ENCODE measurements at places on chromosomes 6 and 20.

GRCh38 chr6:18245642-18246041 lies 18.7 kb downstream of the DEK start:
- DNase-seq = no peak

GRCh38 chr6:33945931-33946330 lies 142.1 kb upstream of the MLN start:
- no peak for DNase-seq

DNA sequence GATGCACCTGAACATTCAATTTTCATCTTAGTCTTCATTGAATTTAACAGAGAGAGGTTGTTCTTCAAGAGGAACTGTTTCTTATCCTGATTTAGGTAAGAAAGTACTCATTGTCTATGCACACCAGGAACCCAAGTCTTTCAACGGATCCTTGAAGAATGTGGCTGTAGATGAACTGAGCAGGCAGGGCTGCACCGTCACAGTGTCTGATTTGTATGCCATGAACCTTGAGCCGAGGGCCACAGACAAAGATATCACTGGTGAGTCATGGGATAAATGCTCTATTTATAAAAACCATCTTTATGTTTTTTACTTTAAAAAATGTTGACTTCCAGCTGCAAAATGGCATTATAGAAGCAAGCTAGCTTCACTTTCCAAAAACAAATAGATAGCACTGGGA lies 10.2 kb downstream of the NQO2 start:
- DNase-seq = no peak

DNA sequence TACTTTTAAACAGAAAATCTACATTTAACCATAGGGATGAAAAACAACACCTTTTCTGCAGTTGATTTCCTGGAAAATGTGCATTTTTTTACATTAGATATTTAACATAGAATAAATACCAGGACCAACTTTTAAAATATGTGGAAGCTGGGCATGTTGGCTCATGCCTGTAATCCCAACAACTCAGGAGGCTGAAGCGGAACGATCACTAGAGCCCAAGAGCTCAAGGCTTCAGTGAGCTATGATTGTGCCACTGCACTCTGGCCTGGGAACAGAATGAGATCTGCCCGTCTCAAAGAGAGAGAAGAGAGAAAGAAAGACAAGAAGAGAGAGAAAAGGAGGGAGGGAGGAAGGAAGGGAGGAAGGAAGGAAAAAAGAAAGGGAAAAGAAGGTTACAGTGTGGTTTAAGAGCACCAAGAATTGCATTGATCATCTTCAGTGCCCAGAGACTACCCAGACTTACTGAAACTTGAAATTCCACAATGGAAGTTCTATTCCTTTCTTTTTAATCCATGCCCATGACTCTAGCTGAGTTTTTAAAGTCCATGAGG lies 189.4 kb upstream of the ARID1B start:
- DNase-seq = no peak

- no peak for DNase-seq
Measured at GRCh38 chr20:17845701-17846475, 122.7 kb downstream of the SNX5 start.

- DNase-seq = no peak
Measured at GRCh38 chr6:36492621-36493020, 49.8 kb downstream of the KCTD20 start.

- no peak for DNase-seq
Measured at GRCh38 chr6:126033696-126034095, 47.4 kb downstream of the TRMT11 start.

GRCh38 chr6:17656092-17656491 lies 50.6 kb downstream of the NUP153 start:
- no peak for DNase-seq

DNA sequence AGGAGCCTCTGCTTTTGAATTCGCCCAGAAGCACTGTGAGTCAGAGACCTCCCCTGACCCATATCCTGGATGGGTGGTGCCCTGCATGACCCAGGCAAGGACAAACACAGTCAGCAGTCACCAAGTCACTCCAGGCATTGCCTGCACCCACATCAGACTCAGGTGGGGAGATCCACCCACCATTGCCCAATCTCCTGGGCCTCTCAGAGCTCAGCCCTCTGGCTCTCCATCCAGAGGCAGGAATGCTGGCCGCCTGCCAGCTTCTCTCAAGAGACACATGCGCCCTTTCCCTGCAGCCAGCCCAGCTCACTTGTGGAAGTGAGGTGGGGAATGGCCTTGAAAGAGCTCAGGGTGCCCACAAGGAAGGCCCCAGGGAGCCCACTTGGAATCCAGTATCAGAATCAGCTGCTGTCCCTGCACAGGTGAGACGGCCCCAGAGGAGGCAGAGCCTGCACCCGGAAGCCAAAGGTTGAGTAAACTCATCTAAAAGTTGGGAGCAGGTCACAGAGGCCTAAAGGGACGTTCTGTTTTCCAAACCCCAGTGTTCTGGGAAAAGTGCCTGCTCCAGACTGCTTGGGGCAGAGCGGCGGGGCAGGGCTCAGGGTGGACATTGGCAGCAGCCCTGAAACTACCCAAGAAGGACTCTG lies 129.8 kb downstream of the PREX1 start:
- no peak for DNase-seq

DNA sequence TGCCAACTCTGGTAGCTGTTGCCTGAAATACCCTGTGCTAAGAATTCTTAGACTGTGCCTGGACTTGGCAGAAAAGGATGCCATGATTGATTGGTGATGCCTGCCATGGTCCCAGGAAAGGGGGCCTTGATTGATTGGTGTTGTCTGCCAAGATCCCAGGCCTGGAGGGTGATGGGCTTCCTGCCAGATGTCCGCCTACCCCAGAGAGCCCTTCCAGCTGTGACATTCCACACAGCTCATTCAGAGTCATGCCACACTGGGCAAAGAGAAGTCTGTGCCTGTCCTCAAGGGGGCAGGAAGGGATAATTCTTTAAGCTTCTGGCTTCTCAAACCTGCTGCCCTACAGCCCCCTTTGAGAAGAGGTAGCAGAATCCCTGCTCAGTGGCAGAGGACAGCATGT lies 24.6 kb downstream of the RIMS4 start:
- no peak for DNase-seq

GRCh38 chr6:24719125-24719971 lies at the start of gene C6orf62:
Gene C6orf62 (minus strand): TSS chr6:24719154. CDS start chr6:24718668, 486 bp downstream.
- DNase-seq = no peak

DNA sequence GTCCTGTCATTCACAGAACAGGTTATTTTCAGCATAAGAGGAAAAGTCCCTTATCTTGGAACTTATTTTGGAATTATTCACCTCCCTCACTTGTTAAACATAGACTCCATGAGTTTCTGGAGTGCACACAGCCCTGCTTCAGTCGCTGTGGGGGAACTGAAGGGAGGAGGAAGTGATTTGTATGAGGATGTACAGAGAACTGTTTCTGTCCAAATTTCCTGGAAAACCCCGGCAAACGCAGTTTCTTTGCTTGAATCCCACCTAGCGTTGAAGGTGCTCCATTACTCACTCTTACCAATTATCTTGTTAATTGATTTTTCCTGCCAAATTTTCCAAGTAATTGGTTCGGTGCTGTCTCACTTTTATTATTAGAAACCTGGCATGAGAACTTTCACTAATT lies 78.0 kb upstream of the AGPAT4 start:
- no peak for DNase-seq

All from stimulated activated CD8-positive, alpha-beta memory T cell treated with anti-CD3 and anti-CD28 coated beads, Interleukin-4, amount 100 ng/mL, for 4 hours (primary cell).